ENCODE measurements at places on chromosomes 5 and 9. TPM values are rescaled to one million over a fixed set of nuclear protein-coding genes. Genes with fewer than 3 reads are reported as not detected.

GRCh38 chr9:93061791-93062763 lies 3.6 kb downstream of the SUSD3 start:
- no peak for DNase-seq

DNA sequence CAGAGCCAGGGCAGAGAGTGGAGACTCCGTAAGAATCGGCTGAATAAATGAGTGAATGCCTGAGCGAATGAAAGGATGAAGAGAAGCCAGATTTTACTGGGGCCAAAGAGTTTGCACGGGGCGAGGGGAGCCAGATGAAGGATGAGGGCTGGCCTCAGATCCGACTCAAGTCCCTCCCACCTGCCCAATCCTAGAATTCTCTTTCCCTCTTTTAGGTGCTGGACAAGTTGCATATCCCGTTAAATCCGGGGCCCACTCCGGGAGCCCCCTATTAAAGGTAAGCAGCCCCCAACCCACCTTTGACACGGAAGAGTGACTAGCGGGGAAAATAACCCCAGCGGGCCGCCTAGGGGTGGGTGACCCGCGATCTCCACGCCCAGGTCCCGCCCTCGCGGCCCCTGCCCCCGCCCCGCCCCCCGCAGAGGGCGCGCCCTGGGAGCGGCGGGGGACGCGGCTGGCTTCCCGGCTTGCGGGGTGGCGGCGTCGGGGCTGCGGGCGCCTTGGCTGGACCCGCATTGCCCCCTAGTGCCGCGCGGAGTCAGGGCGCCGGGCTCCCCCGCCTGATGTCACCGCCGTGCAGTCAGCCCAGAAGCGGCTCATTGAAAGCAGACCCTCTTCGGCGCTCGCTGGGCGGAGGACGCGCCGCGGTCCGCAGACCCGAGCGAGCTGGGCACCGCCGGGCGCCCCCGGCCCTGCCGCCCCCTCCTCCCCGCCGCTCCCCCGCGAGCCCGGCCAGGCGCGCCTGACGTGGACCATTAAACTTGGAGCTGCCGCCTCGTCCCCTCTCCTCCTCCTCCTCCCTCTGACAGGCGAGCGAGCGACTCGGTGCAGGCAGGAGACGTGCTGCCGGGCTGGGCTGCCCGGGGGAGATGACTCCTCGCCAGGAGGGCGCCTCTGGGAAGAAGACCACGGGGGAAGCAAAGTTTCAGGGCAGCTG lies at the start of gene ADRA1B:
TSS of gene ADRA1B (plus strand) at position 579 of the 937 bp plus-strand sequence. CDS start 424 bp downstream, outside the sequence.
- peak; percentile 53 for DNase-seq

DNA sequence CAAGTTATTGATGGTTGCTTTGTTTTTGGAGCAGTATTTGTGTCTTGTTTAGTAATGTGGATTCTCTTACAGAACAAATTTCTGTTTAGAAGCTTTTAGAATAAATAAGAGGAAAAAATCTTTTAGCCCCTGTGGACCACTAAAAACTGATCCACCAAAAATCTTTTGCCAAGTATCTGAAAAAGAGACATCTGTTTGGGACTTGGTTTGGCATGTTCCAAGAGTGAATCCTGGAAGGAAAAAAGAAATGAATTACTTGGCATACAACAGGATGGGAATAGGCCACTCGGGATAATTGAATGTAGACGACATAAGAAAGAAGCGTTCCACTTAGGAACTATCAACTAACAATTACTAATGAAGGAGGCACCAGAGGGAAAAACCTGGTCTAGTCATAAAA lies 1350.1 kb upstream of the C9orf72 start:
- DNase-seq, result no peak

- DNase-seq, result no peak
These were observed 77.5 kb downstream of the STARD4 start for GRCh38 chr5:111434800-111435199.

GRCh38 chr9:127074561-127075548 lies 47.6 kb downstream of the ANGPTL2 start:
- no peak for DNase-seq

- DNase-seq, result no peak
These were observed 17.7 kb downstream of the CAMSAP1 start for GRCh38 chr9:135889564-135890189.

DNA sequence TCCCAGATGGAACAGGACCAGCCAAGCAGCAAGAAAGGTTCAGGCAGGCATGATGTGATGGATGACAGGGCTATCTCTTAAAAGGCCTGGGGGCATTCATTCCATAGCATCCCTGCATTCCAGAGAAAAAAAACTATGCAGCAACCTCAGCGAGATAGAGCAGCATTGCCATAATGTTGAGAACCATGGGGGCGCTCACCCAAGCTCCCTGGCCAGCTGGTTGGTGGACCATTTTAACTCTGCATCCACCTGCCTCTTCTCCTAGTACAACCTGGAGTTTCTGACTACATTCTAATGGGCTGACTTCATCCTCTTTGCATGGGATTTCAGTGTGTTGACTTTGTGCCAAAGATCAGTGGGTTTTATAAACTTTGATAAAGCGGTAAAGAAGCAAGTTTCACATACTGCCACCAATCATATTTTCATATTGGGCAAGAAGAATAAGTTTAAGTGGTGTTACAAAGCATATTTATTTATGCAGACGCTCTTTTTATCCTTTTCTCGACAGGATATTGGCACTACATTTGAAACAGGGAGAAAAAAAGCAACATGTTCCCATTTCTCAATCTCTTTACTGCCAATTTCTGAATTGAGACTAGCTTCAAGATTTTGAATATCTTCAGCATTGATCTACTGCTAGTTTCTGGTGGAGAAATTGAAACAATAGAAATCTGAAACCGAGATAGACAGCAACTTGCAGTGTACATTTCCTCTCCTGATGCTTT lies 378.3 kb upstream of the WWC1 start:
- peak; percentile 7 for DNase-seq

DNA sequence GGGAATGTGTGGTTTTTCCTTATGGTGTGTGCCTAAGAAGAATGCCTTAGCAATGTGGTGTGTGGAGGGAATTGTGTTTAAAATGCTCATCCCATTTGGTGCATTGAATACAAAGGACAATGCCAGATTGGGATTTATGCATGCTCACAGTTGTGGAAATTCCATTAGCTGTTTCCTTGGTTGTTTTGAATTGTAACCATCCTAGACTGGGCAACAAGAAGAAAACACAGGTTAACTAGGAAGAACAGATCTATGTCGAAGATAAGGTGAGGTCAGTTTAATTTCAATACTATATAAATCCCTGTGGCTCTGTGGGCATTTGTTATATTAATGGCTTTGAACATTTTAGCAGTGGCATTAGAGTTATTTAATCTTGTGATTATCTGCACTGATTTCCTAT lies 266.8 kb downstream of the MAT2B start:
- DNase-seq, result no peak

GRCh38 chr9:105860516-105860915 lies 166.2 kb downstream of the TMEM38B start:
- DNase-seq, result no peak

GRCh38 chr9:106583751-106584150 lies 279.2 kb upstream of the ZNF462 start:
- DNase-seq, result no peak

- DNase-seq, result no peak
These were observed 144.6 kb downstream of the CACNA1B start for GRCh38 chr9:138022121-138022741.

DNA sequence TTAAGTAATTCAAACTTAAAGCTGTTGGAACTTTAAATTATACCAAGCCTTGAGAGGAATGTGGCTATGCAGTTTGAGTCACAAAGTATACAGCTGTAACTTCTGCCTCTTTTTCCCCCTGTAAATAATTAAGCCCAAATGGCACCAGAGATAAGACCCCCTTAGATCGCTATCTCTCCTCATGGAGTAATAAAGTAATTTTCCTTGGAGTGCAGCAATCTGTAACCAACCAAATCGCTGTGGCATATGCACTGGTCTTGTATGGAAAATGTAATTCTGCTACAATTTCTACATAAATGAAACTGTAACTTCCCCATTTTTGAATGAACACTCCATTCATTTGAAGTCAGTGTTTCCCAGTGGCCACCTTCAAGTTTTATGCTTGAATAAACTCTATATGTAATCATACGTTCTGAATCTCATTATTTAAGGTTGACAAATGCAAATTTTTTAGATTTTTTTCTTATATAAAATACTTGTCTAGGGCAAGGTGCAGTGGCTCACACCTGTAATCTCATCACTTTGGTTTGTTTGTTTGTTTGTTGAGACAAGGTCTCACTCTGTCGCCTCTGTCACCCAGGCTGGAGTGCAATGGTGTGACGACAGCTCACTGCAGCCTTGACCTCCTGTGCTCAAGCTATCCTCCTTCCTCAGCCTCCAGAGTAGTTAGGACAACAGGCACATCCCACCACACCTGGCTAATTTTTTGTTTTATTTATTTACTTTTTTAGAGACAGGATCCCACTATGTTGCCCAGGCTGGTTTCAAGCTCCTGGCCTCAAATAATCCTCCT lies 12.3 kb downstream of the SUSD1 start:
- DNase-seq, result no peak

DNA sequence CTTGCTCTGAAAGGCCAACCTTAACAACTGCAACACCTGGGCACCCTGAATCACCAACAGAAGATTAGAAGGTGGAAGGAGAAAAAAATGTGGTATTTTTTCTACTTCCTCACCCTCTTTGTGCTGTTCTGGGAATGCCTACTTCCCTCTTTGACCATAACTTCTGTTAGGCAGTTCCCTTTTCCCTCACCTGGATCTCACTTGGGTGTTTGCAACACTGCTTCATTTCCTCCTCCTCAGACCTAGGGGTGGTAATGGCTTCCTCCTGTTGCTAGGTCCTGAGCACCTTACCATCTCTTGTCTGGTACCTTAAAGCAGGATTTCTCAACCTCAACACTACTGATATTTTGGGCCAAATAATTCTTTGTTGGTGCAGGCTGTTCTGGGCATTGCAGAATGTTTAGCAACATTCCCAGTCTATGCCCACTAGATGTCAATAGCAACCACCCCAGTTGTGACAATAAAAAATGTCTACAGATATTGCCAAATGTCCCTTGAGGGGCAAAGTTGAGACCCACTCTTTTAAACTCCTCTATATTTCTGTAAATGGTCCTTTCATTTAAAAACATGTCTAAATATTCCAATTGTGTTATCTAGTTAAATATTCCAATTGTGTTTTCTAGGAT lies 300.0 kb upstream of the VLDLR start:
- no peak for DNase-seq

- DNase-seq, result peak; percentile 70
These were observed 98.3 kb upstream of the CDKN2B start for GRCh38 chr9:22107202-22108045.

DNA sequence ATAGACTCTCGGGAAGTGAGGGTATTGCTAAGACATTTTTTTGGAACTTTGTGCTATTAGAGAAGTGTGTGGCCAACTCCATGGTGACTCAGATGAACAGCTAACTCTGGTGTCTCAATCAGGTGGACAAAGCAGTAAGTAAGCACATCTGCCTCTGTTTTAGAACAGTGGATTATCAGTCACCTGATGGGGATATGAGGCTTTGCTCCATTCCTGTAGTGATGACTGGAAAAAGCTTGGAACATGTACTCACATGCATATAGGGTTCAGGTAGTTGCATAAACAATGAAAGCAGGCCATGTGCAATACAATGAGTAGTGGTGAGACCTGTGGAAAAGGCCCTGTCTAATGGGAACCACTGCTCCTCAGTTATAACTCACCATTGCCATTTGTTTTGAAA lies 168.2 kb upstream of the FBN2 start:
- no peak for DNase-seq

- peak; percentile 39 for DNase-seq
These were observed 62.3 kb downstream of the CXXC5 start for GRCh38 chr5:139710319-139711066.

GRCh38 chr5:83474161-83474796 lies 2.7 kb downstream of the VCAN start:
- peak; percentile 88 for DNase-seq

GRCh38 chr9:121619545-121620324 lies 31.7 kb upstream of the DAB2IP start:
- no peak for DNase-seq

DNA sequence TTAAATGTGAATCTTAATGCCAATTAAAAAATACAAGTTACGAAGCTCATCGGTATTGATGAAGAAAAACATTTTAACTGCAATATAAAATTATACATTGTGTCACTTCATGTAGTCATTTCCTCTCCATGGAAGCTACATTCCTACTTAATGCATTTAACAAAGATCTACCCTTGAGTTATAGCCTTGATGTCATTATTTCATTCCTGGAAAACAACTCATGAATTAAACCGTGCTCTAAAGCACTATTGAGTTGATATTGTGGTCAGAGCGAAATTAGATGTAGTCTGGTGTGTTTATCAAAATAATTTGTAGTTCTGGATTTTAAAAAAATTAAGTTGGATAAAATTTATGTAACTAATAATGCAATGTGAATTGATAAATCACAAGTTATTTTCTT lies 11.1 kb downstream of the C5orf47 start:
- no peak for DNase-seq

GRCh38 chr5:133291524-133291923 lies 239.7 kb downstream of the HSPA4 start:
- no peak for DNase-seq

LRRC19 gene
- not detected for total RNA-seq

IFT74 gene
- total RNA-seq, result 11.9 TPM

F12 gene
- 0.56 TPM for total RNA-seq

LCN12 gene
- total RNA-seq, result not detected

FAXDC2 gene
- total RNA-seq, result 4.2 TPM

BRD8 gene
- 35.8 TPM for total RNA-seq

PCDHAC2 gene
- not detected for total RNA-seq

RFX3 gene
- 2.5 TPM for total RNA-seq

PCDHB9 gene
- total RNA-seq, result 0.18 TPM

PDE6A gene
- not detected for total RNA-seq

C5orf58 gene
- total RNA-seq, result not detected

UNC5A gene
- total RNA-seq, result not detected

BRD9 gene
- 40.0 TPM for total RNA-seq

MLANA gene
- not detected for total RNA-seq
